AG08396 (cell line): ENCODE measurements at places on chromosomes 5 and 9.
A peak's percentile ranks its signal among the peaks of the same experiment; 100 is the strongest.

- peak; percentile 58 for DNase-seq
Measured at GRCh38 chr5:125140855-125141254, 394.4 kb upstream of the ZNF608 start.

- DNase-seq: no peak
Measured at GRCh38 chr9:114559830-114560513, 27.6 kb upstream of the ATP6V1G1 start.

- no peak for DNase-seq
Measured at GRCh38 chr5:39675676-39676075, 250.9 kb upstream of the DAB2 start.

DNA sequence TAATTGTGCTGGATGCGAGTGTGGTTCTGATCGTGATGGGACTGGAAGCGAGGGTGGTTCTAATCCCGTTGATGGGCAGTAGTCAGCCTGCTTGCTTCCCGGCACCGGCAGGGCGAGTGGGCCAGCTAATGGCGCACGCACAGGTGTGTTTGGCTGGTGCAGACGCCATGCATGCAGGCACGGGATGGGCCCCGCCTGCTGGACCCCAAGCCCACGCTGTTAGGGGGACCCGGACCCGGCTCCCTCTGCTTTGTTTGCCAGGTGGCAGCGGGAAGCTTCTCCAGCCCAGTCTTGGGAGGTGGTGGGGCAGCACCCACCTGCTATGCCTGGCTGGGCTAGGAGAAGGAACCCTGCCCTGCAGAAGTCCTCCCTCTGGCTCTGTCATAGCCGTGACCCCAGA, 70.3 kb downstream of the VAV2 start:
- DNase-seq: no peak

- DNase-seq: no peak
Measured at GRCh38 chr9:92507496-92507895, 25.2 kb upstream of the ASPN start.

- no peak for DNase-seq
Measured at GRCh38 chr5:68086439-68086838, 129.1 kb upstream of the PIK3R1 start.

DNA sequence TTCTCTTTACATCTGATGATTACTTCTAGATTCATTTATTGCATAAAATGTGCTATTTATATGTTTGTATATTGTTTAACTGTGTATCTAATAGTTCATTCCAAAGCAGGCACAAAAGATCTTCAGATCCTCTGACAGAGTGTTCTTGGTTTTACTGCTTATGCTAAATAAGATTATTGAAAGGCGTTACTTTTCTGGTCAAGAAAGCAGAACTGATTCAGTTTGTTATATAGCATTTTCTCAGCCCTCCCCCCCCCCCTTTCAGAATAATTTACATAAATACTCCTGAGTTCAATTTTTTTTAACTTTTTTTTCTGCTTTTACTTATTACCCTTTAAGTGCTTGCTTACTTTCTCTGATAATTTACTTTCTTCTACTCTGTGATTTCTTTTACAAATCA, 15.4 kb downstream of the CDC42SE2 start:
- DNase-seq: no peak

DNA sequence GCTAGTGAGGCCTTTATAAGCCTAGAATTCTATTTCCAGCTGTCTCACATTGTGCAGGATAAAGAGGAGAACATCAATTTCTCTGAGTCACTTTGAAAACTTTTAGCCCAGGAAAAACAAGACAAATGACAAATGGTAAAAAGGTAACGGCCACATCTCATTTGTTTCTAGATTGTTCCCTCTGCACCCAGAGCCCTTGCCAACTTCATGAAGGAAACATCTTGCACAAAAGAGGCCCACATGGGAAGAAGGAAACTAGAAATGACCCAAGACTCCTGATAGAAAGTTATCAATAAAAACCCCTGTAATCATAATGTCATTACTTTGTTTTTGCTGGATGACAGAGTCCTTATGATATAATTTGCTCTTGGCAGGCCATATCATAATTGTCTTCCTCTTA, 5.3 kb downstream of the DPYSL3 start:
- no peak for DNase-seq

GRCh38 chr5:176548967-176549444, at the start of gene CDHR2:
TSS of gene CDHR2 (plus strand) at chr5:176549342. CDS start at chr5:176565353, 16,011 bp downstream.
- DNase-seq: no peak

- no peak for DNase-seq
Measured at GRCh38 chr9:107744873-107745272, 255.3 kb upstream of the KLF4 start.

DNA sequence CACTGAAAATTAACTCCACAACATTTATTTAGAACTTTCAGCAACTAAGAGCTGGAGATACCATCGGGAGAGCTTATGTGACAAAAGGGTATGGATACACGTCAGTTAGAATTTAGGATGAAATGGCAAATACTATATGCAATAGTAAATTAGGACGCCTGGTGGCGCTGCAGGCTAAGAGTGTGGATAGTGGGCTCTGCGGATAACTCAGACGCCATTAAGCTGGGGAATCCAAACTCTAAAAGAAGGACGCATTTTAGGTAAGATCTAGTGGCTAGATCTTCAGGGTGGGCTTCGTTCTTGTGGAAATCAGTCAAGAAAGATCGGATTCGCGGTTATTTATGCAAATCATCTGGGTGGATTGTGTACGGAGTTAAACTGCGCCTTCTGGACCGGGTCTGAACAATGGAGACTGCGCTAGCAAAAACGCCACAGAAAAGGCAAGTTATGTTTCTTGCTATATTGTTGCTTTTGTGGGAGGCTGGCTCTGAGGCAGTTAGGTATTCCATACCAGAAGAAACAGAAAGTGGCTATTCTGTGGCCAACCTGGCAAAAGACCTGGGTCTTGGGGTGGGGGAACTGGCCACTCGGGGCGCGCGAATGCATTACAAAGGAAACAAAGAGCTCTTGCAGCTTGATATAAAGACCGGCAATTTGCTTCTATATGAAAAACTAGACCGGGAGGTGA, at the start of gene PCDHB5:
Gene PCDHB5 (plus strand): TSS at position 177 of the 688 bp plus-strand sequence. CDS start 229 bp downstream, at position 406.
- peak; percentile 61 for DNase-seq

GRCh38 chr9:19804431-19804830, 15.6 kb upstream of the SLC24A2 start:
- DNase-seq: no peak

DNA sequence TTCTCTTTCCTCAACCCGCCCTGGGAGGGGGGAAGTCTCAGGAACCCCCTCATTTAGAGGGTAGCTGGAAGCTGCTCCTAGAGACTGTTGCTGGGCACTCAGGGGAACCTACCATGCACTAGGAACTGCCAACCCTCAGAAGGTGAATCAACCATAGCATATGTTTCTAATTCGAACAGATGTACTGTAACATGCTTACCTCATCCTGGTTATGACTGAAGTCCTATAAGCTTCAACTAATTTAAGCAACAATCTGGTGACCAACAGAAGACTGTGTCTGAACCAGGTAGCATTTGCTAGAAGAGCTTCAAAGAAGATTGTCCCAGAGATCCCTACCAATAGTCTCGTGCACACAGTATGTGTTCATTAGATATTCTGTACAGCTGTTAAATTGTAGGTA, 5.7 kb upstream of the PRDM6 start:
- no peak for DNase-seq

DNA sequence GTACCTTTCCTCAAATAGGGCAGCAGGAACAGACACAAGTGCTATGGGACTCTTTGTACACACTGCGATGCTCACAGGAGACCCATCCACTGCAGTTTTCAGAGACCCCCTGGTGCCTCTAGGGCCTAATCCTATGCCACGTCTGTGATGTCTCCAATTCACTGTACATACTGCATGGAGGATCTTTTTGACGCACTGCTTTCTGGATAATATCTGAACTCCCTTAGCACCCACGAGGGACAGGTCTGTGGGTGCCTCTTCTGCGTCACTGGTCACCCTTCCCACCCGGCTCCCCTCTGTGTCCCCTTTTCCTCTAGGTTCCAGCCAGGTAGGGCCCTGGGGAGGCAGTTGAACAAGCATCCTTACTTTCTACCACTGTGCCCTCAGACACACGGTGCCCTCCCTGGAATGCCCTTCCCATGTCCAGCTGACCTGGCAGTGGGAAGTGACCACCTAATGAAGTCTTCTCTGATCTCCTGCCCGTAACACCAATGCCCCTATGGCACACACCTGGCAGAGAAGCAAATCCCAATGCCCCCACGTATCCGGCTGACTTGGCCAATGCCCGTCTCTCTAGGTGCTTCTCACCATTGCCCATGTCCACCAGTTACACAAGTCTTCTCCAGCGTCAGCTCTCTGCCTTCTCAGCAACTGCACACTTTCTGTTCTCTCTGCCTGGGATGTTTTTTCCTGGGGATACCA, 41.5 kb downstream of the FOXI1 start:
- DNase-seq: no peak

- no peak for DNase-seq
Measured at GRCh38 chr5:50923768-50924494, 257.5 kb downstream of the PARP8 start.

DNA sequence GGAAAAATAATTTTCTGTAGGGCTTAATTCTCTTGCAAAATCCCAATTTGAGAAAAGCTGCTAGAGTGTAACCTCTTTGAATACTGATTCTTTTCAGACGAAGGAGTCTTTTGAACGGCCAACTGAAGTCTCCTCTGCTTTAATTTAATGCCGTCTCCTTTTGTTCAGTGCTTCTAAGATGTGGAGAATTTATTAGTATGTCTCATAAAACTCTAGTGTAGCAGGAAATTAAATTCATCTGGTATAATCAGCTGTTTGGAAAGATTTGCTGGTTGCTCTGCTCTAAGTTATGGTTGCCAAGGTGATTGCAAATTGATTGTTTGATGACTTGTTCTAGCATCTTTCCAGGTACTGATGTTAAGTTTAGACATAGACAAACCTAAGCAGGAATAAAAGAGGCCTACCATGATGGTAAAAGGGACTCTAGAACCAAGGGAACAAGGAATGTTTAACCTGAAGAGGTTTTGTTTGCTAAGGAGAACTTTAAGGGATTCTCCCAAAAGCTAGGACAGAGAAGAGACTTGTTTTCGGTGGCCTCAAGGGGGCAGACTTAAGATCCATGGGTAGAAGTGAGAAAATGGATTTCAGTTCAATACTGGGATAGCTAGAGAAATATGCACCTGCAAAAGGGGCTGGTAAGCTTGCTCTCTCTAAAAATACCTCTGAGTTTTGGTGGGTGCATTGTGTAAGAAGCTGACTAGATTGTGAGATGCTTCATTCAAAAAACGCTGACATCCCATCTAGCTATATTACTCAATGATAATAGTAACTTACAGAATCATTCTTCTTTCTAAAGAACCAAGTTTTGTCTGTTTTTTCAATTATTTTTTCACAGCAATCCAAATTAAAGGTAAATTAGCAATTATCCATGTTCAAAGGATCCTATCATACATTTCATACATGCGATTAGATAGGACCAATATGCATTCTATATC, 5.7 kb upstream of the ADRB2 start:
- DNase-seq: no peak

DNA sequence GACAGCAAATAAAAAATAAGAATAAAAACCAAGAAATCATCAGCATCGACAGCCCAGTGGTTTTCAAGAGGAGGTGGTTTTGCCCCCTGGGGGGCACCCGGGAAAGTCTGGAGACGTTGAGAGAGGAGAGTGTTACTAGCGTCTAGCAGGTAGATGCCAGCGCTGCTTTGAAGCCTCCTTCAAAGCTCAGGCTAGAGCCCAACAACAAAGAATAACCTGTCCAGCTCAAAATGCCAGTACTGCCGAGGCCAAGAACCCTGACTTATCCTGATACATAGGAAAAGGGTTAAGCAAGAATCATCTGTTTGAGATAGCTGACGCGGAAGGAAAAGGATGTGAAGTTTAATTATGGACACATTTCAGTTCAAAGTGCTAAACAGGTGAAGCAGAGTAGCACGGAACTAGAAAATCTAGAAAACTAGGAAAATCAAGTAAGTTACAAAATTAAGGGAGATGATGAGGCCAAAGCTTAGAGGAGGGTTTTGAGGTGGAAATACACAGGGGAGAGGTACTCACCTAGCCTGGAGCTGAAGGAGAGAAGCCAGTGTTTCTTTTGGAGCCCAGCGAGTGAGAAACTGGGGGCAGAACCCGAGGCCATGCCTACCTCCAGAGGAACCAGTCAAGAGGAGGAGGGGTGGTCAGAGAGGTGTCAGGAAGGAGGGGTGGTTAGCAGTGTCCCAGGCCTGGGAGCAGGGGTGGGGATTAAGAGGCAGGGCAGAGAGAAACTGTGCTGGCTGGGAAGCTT, 121.0 kb upstream of the RETREG1 start:
- DNase-seq: no peak

GRCh38 chr5:141515141-141515540, 26.3 kb downstream of the PCDHGC5 start:
- DNase-seq: no peak

- no peak for DNase-seq
Measured at GRCh38 chr9:134410071-134410834, 84.0 kb downstream of the RXRA start.

GRCh38 chr9:73199886-73200285, 48.2 kb downstream of the ANXA1 start:
- no peak for DNase-seq

GRCh38 chr5:142293486-142293885, 31.3 kb downstream of the SPRY4 start:
- no peak for DNase-seq

DNA sequence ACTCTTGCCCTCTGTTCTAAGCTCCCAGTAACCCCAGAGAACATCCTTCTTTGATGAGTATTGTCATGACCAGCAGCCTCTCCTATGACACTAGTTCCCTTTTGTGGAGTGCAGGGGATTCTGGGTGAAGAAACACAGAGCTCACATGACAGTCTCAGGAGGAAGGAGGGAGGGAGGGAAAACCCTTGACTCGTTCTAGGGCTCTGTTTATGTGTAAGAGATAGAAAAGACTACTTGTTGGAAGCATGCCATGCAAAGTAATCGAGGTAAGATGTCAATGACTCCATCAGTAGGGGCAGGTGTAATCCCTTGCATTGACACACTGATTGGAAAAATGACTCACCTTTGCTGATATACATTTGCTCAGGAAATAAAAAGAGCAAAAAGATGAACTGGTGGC, 190.2 kb upstream of the ELL2 start:
- DNase-seq: no peak
